A549 treated with DMSO at 1 μM for 4 hours (cell line): ENCODE measurements at places on chromosomes 12 and 14. TPM values are rescaled to one million over a fixed set of nuclear protein-coding genes. Genes with fewer than 3 reads are reported as not detected.

Gene RNASE1
- total RNA-seq, result 0.22 to 0.36 TPM (median 0.26 TPM) in 4 of 5 replicates, not detected in the other

Gene ANKRD52
- 41.6 to 52.3 TPM (median 47.6 TPM) in 5 replicates for total RNA-seq

Gene MYF5
- total RNA-seq, result not detected in 5 replicates

Gene RPL10L
- total RNA-seq, result not detected in 5 replicates

Gene RGS6
- not detected in 5 replicates for total RNA-seq

Gene RAD51B
- 3.9 to 5.8 TPM (median 4.4 TPM) in 5 replicates for total RNA-seq
